Activated T-helper 9 cell treated with anti-CD3 and anti-CD28 coated beads, Interleukin-2, amount 50 U/mL, for 16 hours (primary cell): ENCODE measurements at places on chromosomes 3 and 15.

DNA sequence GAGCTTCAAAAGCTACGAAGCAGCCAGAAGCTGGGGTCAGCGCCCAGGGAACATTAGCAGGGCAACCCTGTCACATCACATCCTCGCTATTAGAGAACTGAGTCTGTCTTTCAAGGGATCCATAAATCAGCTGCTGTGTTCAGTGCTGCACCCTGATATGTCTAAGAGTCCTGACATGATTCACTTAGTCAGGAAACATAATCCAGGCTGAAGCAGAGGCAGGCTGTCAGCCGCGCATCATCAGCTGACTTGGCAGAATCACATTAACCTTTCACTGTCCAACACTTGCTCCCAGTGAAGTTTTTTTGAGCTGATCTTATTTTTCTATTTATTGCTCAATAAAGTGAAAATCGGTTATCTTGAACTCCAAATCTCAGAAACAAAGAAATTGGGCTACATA lies 23.5 kb downstream of the MYH15 start:
- no peak for DNase-seq

GRCh38 chr3:47010111-47010712 lies 30.7 kb downstream of the NBEAL2 start:
- no peak for DNase-seq

DNA sequence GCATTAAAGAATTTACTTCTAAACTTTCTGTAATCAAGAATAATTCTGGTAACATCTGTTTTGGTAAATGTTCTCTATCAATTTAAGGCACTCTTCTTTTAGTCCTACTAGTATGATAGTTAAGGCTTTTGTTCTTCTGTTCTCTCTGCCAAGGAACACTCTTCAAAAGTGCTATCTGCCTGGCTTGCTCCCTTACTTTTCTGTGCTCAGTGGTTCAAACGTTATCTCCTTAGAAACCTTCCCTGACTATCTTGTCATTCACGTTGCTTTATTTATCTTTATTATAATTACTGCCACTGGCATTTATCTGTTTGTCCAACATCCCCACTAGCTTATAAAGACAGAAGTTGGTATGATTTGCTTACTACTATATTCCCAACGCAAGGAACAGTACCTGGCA lies 59.2 kb downstream of the RFX7 start:
- DNase-seq = no peak

DNA sequence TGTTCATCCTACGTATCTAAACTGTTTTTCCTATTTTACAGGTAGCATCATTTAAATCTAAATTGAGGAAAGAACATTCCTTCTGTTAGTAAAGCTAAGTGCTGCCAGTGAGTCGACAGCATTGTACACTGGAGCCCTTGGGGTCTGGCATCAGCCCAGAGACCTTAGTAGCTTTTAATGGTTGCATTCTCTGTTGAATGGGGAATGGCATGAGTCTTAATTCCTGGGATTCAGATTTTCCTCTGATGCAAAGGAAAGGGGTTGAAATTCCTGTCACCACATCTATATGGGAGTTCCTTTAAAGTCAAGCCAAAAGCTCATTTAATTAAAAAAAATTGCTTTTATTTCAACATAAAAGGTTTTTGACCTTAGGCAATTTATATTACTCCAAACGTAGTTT lies 148.4 kb upstream of the GBE1 start:
- DNase-seq = no peak

GRCh38 chr3:10848261-10848660 lies 32.2 kb downstream of the SLC6A11 start:
- no peak for DNase-seq

DNA sequence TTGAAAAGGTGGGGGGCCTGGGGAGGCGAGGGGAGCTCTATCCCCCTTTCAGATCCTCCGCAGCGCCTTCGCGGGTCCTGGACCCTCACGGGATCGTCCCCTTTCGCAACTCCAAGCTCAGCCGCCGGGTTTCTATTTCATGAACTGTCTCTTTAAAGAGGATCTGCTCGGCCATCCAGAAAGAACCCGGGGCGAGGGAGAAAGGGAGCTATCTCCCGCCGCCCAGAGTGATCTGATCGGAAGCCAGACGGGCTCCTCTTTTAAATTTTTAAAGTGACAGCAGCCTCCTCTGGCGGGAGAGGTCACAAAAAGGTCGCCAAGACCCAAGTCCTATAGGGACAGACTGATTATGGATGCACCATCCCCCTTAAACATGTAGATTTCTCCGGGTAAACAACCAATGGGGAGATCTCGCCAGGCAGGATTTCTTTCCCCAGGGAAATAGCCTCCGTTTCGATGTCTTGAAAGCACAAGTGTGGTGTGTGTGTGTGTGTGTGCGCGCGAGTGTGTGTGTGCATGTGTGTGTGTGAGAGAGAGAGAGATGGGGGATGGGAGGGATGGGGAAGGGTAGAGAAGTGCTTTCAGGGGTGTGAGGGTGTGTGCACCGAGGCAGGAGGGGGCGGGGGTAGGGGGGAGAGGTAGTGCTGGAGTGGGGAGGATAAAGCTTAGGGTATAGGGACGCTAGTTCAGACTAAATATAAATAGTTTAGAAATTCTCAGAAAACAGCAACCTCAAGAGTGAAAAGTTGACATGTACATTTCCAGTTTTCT lies 516.1 kb downstream of the MECOM start:
- DNase-seq = no peak

- DNase-seq = no peak
Observed at GRCh38 chr15:88902221-88902835, 7.0 kb upstream of the HAPLN3 start.

GRCh38 chr3:188209740-188210139 lies 55.8 kb downstream of the LPP start:
- no peak for DNase-seq

DNA sequence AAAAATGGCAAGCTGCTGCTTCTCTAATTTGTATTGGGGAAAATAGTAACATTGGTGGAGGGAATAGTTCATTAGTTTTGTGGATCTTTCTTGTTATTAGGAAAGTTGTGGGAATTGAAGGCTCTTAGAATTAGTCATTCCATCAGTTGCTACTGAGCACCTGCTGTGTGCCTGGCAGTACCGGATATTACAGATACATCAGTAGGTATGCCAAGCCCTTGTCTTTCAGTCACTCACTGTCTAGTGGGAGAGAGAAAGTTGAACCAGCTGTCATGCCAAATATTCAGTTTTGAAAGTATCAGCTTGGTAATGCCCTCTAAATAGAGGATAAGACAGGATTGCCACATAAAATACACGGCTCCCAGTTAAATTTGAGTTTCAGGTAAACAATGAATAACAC lies 32.5 kb downstream of the IGSF10 start:
- DNase-seq = no peak

DNA sequence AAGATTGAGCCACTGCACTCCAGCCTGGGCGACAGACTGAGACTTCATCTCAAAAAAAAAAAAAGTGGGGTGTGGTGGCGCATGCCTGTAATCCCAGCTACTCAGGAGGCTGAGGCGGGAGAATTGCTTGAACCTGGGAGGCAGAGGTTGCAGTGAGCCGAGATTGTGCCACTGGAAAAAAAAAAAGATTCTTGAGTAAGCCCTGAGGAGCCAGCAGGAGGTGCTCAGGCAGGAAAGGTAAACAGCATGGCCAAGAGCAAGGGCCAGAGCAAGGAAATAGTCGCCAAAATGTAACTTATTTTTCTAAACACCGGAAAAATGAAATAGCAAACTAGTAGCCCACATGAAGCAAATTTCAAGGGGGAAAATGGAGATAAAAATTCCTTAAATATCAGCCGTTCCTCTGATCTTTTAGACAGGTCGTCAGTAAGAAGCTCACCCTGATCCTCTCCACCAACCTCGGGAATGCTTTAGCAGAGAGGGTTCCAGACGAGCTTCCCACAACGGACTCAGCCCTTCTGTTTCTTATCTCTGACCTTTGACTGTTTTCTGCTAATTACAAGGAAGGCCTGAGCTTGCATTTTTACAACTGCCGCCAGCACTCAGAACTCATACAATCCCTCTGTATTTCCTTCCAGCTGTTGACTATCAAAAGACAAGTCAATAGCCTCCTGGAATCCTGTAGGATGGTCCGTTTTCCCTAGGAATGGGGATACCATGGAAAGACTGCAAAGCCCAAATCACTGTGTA lies 45.0 kb upstream of the AKAP13 start:
- DNase-seq = no peak

DNA sequence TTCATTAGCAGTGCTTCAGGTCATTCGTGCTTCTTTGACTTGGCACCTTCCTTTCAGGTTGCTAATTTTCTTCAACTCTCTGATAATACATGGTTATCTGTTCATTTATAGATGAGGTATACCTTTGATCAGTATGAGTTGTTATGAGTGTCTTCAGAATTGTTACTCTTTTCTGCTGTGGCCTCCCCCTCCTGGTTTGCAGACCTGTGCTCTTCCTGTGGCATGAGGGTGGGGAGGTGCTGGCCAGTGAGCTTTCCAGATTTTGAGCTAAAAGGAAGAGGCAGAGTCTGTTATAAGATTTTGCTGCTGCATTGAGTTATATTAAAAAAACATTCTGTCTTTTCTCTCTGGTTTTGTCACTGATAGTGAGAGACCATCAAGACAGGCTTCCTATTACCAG lies 30.8 kb upstream of the GOLGA6L9 start:
- DNase-seq = no peak

GRCh38 chr15:38111070-38111469 lies 141.6 kb upstream of the SPRED1 start:
- DNase-seq = no peak

GRCh38 chr3:123149525-123149924 lies 52.2 kb upstream of the SEC22A start:
- DNase-seq = no peak

DNA sequence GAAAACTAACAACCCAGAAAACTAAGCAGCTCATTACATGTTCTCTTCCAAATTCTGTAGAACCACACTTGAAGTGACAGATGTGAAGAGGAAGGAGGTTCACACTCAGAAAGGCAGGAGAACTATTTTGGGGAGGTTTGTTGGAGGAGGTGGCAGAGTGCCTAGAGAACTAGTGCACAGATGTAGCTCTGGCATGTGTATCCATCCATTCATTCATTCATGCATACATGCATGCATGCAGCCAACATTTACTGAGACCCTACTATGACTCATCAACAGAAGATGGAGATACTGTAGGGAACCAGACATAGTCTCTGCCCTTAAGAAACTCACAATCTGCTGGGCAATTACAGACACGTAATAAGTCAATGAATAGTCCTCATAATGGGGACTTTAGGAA lies 116.7 kb downstream of the ERC2 start:
- DNase-seq = no peak

GRCh38 chr3:127352612-127353011 lies 64.8 kb upstream of the PRR20G start:
- DNase-seq = no peak
